Activated T-helper 2 cell treated with anti-CD3 and anti-CD28 coated beads, Interferon-gamma antibody, Interleukin-2, Interleukin-4, amounts not matched to agents 10 μg/mL and 5 μg/mL and 100 μg/mL, durations not matched to agents 14 hours and 24 hours and 36 hours (primary cell): ENCODE measurements at places on chromosomes 11 and 22. TPM values are rescaled to one million over a fixed set of nuclear protein-coding genes. Genes with fewer than 3 reads are reported as not detected.

MUC2 gene
- total RNA-seq = not detected in 2 replicates

CDKN1C gene
- 1.7 TPM in 2 replicates for total RNA-seq

MPZL3 gene
- 49.5 and 49.7 TPM in 2 replicates for total RNA-seq

ZNF195 gene
- total RNA-seq = 36.2 and 36.9 TPM in 2 replicates

ABCC8 gene
- 0.30 TPM in 1 of 2 replicates, not detected in the other for total RNA-seq

OR6T1 gene
- total RNA-seq = not detected in 2 replicates

PTPN5 gene
- total RNA-seq = not detected in 2 replicates

OR51B4 gene
- total RNA-seq = not detected in 2 replicates

HMOX1 gene
- 1.0 and 1.3 TPM in 2 replicates for total RNA-seq

RFPL2 gene
- total RNA-seq = 0.16 TPM in 1 of 2 replicates, not detected in the other

HTR3A gene
- not detected in 2 replicates for total RNA-seq

FDXACB1 gene
- 7.4 and 8.2 TPM in 2 replicates for total RNA-seq

HBD gene
- total RNA-seq = not detected in 2 replicates

ZNF408 gene
- total RNA-seq = 10.2 and 12.2 TPM in 2 replicates

MTFP1 gene
- 72.2 and 77.3 TPM in 2 replicates for total RNA-seq

IRAG1 gene
- not detected in 2 replicates for total RNA-seq

PRSS23 gene
- 4.5 and 5.4 TPM in 2 replicates for total RNA-seq

C22orf39 gene
- 26.2 and 26.9 TPM in 2 replicates for total RNA-seq

CLCF1 gene
- 2.9 and 3.0 TPM in 2 replicates for total RNA-seq

PNPLA3 gene
- 1.3 and 1.7 TPM in 2 replicates for total RNA-seq

OR51E2 gene
- not detected in 2 replicates for total RNA-seq

EFEMP2 gene
- 8.8 and 9.2 TPM in 2 replicates for total RNA-seq

FAT3 gene
- under 0.01 and 0.02 TPM in 2 replicates for total RNA-seq

C11orf91 gene
- not detected in 2 replicates for total RNA-seq

CARD18 gene
- total RNA-seq = not detected in 2 replicates

C11orf21 gene
- 3.1 and 3.4 TPM in 2 replicates for total RNA-seq

SDF2L1 gene
- 95.6 and 97.9 TPM in 2 replicates for total RNA-seq

CRYBA4 gene
- total RNA-seq = not detected in 2 replicates

ABCG4 gene
- total RNA-seq = 0.11 and 0.16 TPM in 2 replicates

ADM2 gene
- total RNA-seq = 2.2 and 2.9 TPM in 2 replicates

GGTLC3 gene
- not detected in 2 replicates for total RNA-seq

DGCR6 gene
- total RNA-seq = 0.87 and 1.2 TPM in 2 replicates

ACR gene
- not detected in 2 replicates for total RNA-seq

GLB1L2 gene
- total RNA-seq = 3.1 and 4.3 TPM in 2 replicates

FGF19 gene
- total RNA-seq = not detected in 2 replicates

SYNGR1 gene
- not detected in 2 replicates for total RNA-seq

OR51B2 gene
- total RNA-seq = not detected in 2 replicates

TSKU gene
- total RNA-seq = 13.7 and 15.3 TPM in 2 replicates

PTPMT1 gene
- 50.7 and 53.9 TPM in 2 replicates for total RNA-seq

NUCB2 gene
- 99.4 and 106 TPM in 2 replicates for total RNA-seq

GVQW3 gene
- total RNA-seq = 4.3 and 4.4 TPM in 2 replicates

B4GALNT4 gene
- 1.5 and 2.9 TPM in 2 replicates for total RNA-seq

LRRC74B gene
- total RNA-seq = 0.23 TPM in 1 of 2 replicates, not detected in the other

NUDT8 gene
- total RNA-seq = 22.2 and 27.9 TPM in 2 replicates

TEX12 gene
- total RNA-seq = 0.57 TPM in 1 of 2 replicates, not detected in the other

TEAD1 gene
- 1.0 and 1.3 TPM in 2 replicates for total RNA-seq
